ENCODE measurements at places on chromosomes 12 and 14. TPM values are rescaled to one million over a fixed set of nuclear protein-coding genes. Genes with fewer than 3 reads are reported as not detected.
A peak's percentile ranks its signal among the peaks of the same experiment; 100 is the strongest.

CARMIL3 gene
- total RNA-seq: not detected

RNASE4 gene
- 107 TPM for total RNA-seq

B4GALNT3 gene
- total RNA-seq: under 0.01 TPM

NELL2 gene
- 5.8 TPM for total RNA-seq

SERPINA1 gene
- total RNA-seq: 2.1 TPM

PPM1H gene
- total RNA-seq: 1.6 TPM

SLC38A6 gene
- 12.6 TPM for total RNA-seq

HHIPL1 gene
- 4.2 TPM for total RNA-seq

PRICKLE1 gene
- 23.9 TPM for total RNA-seq

PIWIL1 gene
- total RNA-seq: not detected

- H3K4me1 ChIP-seq: no peaks in the 10 kb centered on the region
- no peaks in the 10 kb centered on the region for H3K36me3 ChIP-seq
- no peak for DNase-seq
- H3K27ac ChIP-seq: no peak overlapping the region
- no peaks in the 10 kb centered on the region for H3K27me3 ChIP-seq
These were observed 37.9 kb upstream of the GALNT9 start for GRCh38 chr12:132367071-132367851.

DNA sequence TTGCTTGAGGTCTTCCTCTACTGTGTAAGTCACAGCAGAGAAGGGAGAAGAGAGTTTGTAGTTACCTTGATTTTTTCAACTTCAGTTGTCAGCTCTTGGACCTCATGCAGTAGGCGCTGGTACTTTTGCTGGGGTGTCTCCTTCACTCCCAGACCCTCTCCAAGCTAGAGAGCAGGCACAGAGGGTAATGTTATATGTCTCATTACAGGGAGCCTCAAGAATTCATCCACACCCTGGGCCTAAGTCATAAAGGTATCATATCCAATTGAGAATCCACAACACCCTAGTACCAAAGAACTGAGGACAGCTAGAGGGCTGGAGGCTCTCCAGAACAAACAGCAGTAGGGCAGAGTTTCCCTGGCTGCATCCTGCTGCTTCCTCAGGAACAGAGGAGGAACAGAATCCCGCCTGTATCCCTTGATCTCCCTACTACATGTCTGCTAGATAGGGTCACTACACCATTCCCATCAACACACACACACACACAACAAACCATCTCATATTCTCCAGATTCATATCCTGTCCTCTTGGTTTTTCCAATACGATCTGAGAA lies 11.9 kb downstream of the DCTN2 start:
- H3K27ac ChIP-seq: no peak overlapping the region
- no peak overlapping the region for H3K4me3 ChIP-seq
- no peaks in the 10 kb centered on the region for H3K4me1 ChIP-seq
- H3K36me3 ChIP-seq: peaks cover 81% of the 10 kb centered on the region

DNA sequence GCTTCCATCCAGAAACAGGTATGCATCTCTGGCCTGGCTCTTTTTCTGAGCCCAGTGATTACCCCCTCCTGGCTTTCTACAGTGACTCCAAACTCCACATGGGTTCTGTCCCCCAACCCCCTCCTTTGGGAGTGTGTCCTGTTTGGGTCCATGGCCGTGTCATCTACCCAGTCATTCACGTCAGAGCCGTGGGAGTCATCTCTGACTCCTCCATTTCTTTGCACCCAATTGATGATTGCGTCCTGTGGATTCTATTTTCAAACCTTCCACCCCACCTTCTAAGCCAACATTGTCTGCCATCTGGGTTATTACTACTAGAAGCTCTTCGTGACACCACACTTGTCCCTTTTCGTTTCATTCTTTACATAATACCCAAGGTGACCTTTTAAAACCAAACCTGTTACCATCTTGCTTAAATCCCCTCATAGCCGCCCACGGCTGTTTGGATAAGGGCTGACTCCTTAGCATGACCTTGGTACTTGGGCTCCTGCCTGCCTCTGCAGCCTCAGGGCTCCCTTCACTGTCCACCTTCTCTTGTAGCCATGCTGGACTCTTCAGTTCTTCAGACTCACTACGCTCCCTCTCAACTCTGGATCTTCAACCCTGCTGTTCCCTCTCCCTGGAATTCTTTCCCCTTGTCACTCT lies 38.1 kb upstream of the NT5DC3 start:
- H3K4me1 ChIP-seq: no peaks in the 10 kb centered on the region
- DNase-seq: no peak
- H3K27ac ChIP-seq: no peak overlapping the region
- H3K4me3 ChIP-seq: no peak overlapping the region

DNA sequence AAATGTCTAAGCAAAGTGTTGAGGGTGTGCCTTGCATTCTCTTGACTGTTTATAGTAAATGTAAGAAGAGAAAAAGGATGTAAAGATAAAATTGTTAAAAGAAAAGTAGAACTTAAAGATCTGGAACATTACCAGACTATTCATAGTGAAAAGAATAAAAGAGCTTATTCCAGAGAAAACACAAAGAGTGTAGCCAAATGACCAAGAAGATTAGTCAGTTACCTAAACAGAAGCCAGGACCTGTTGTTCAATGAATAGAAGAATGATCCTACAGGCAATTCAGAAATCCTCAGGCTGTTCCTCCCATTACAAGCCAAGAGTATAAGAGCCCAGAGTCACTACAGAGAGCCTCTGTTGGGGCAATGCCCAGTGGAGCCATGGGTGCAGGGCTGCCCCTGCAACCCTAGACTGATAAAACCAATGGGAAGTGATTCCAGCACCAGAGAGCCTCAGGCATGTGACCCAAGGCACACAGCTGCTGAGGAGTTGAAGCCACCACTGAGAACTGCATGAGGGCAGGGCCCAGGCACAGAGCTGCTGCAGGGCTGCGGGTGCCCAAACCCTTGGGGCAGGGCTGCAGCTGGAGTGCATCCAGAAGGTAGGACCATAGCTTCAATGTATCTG lies 91.1 kb upstream of the SLC38A4 start:
- no peak overlapping the region for H3K4me3 ChIP-seq
- no peak for DNase-seq
- no peaks in the 10 kb centered on the region for H3K4me1 ChIP-seq
- no peak overlapping the region for H3K27ac ChIP-seq
- no peaks in the 10 kb centered on the region for H3K27me3 ChIP-seq

DNA sequence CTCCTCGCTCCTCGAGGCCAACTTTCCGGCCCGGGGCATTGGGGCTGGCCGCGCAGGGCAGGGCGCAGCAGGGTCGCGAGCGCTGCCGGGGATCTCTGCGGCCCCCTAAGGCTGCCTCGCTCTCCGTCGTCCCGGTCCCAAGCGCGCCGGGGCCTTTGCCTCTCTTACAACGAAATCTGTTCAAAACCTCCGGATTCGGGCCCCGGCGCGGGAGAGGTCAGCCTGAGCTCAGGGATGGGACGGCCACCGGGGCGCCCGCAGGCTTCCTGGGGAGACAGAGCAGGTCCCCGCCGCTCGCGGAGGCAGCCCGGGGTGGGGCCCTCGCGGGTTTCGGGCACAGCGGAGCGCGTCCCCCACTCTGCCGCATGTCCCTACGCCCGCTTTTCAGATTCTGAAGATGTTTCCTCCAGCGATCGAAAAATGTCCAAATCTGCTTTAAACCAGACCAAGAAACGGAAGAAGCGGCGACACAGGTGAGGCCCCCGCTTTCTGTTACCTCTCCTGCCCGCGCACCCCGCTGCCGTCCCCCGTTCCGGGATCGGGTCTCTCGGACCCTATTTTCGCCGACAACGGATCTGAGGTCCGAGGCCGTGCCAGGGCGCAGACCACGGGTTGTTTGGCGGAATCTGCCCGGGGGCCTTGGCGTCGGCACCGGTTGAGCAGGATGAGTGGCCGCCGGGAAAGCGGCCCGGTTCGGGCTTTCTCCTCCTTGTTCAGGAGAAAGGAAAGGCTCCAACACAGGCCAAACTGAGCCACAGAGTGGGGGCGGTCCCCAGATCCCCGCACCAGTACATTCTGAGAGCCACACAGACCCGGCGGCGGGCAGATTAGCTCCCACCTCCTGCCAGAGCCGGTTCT lies 1.8 kb downstream of the VSX2 start:
- H3K27me3 ChIP-seq: peaks cover 18% of the 10 kb centered on the region
- peaks cover 31% of the 10 kb centered on the region for H3K4me1 ChIP-seq
- H3K36me3 ChIP-seq: no peaks in the 10 kb centered on the region
- DNase-seq: no peak

DNA sequence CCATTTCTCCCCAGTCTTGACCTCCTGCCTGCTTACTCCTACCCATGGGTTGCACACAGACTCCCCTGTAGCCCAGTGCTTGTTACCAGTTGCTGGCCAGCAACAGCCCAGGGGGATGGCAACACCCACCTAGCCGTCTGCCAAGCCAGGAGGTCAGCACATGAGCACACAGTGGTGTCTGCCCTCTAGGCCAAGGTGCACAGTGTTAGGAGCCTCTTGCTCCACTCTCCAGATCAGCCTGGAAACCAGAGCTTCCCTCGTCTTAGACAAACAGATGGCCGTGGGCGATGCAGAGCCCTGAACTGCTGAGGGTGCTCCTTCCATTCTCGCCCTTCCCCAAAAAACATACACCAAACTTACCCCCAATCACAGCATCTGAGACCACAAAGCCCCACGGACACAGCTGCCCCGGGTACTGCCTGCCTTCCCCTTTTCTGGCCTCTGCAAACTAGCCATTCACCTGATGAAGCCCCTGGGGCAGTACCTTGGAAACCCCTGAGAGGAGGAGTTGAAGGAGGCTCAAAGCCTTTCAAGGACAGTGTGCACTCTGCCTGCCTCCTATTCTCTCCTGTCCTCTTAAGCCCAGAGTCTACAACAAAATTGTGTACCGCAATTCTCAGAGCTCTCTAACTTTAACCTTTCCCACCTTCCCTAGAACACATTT lies 1.0 kb upstream of the GPD1 start:
- no peak for DNase-seq
- peaks cover 25% of the 10 kb centered on the region for H3K36me3 ChIP-seq
- no peak overlapping the region for H3K4me3 ChIP-seq

GRCh38 chr12:6607751-6608591 lies 792 bp upstream of the CHD4 start:
- H3K36me3 ChIP-seq: no peaks in the 10 kb centered on the region
- H3K27ac ChIP-seq: peak overlapping the region; percentile 99
- no peak for DNase-seq
- H3K4me3 ChIP-seq: no peak overlapping the region
- H3K27me3 ChIP-seq: no peaks in the 10 kb centered on the region

DNA sequence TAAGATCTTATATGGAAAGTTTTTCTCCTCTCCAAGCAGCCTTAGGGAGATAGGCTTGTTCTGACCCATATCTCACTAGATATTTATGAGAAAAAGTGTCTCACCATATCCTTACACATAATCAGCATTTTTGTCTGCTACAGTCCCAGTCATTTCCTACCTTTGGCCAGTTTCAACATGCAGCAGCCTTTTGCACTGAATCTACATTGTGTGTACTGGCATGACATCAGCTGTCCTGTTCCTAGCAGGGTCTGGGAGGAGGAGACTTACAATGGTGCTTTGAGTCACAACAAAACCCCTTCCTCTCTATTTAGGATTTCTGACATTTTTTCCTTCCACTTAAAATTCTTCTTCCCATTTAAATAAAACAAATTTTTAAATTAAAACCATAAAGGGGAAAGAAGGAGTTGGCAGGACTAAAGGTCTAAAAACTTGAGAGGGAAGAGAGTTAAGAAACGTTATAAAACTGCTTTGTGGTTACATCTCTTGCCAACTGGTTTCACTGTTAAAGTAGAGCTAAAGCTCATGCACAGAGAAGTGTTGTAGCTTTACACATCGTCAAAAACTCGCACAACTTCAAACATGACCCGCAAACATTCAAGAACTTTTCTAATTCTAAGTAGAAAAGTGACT lies 53.3 kb upstream of the CERS5 start:
- H3K27me3 ChIP-seq: no peaks in the 10 kb centered on the region
- H3K4me3 ChIP-seq: peak overlapping the region; percentile 56
- DNase-seq: no peak
- H3K27ac ChIP-seq: peak overlapping the region; percentile 83
- peaks cover 65% of the 10 kb centered on the region for H3K4me1 ChIP-seq
- peaks cover 8% of the 10 kb centered on the region for H3K36me3 ChIP-seq

- H3K27me3 ChIP-seq: no peaks in the 10 kb centered on the region
- H3K4me1 ChIP-seq: no peaks in the 10 kb centered on the region
- no peak for DNase-seq
- no peak overlapping the region for H3K27ac ChIP-seq
These were observed 15.7 kb upstream of the FBRSL1 start for GRCh38 chr12:132474237-132474741.

Data from esophagus muscularis mucosa (tissue), 4 donors.